GM23248 (cell line): ENCODE measurements at places on chromosomes 2 and 18.

DNA sequence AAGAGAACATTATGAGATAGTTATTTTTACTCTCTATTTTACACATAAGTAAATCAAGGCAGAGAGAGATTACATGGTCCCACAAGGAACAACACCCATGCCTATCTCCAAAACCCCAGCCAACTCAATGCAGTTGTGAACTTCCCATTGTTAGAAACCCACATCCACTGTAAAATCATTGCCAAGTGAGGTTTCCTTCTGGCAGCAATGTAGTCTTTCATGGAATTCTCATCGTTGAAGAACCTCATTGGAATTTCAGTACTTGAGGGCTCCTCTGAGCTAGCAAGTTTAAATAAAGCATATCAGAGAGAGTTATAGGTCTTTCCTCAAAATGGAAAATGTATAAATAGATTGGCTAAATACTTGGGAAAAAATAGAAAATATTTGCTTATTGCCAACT, 105.2 kb downstream of the RAD51AP2 start:
- H3K27ac ChIP-seq = no peak overlapping the region
- no peak overlapping the region for H3K4me3 ChIP-seq
- no peaks in the 10 kb centered on the region for H3K27me3 ChIP-seq
- peak; percentile 27 for DNase-seq

- H3K36me3 ChIP-seq = no peaks in the 10 kb centered on the region
- H3K4me3 ChIP-seq = peak within 1 kb of the TSS; percentile 42
- H3K4me1 ChIP-seq = no peaks in the 10 kb centered on the region
- peak; percentile 61 for DNase-seq
- no peak within 1 kb of the TSS for H3K27ac ChIP-seq
Observed at GRCh38 chr2:70767699-70768589, at the start of gene ADD2. ADD2 (minus strand) TSS chr2:70768200; CDS start chr2:70706408, 61,792 bp downstream.

DNA sequence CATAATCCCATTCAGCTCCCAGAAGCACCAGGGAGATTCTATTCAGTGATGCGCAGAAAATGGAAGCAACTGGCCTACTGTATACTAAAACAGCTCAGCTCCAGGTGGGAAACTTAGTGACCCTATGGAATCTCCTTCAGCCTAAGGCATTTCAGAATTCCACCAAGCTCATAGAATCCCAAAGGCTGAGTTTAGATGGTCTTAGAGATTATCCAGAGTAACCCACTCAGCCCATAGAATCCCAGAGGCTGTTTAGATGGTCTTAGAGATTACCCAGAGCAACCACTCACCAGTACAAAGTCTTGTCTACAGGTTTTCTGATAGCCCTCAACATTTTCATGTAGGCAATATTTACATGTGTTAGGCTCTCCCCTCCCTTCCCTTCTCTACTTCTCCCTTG, 232.0 kb upstream of the SLC14A2 start:
- no peaks in the 10 kb centered on the region for H3K36me3 ChIP-seq
- no peak for DNase-seq
- H3K27me3 ChIP-seq = no peaks in the 10 kb centered on the region
- H3K27ac ChIP-seq = no peak overlapping the region

DNA sequence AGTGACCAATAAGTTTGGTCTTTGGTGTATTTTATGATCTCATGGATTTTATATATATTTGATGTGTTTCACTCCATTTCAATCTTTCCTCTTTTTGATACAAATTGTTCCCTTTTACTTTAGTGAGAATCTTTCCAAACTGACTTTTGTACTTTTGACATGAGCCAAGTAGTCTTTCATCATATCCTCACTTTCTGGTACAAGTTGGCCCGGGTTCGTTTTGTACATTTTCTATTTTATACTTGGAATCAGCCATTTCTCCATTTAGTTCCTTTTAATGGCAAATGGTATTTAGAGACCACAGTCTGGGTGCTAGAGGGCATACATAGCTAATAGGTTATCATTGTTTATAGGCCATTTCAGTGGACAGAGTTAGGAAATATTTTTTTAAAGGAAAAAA, 147.9 kb upstream of the MYO3B start:
- DNase-seq = no peak
- H3K4me3 ChIP-seq = no peak overlapping the region
- H3K27ac ChIP-seq = no peak overlapping the region
- H3K27me3 ChIP-seq = no peaks in the 10 kb centered on the region
- no peaks in the 10 kb centered on the region for H3K4me1 ChIP-seq

- H3K27ac ChIP-seq = no peak overlapping the region
- H3K27me3 ChIP-seq = no peaks in the 10 kb centered on the region
Observed at GRCh38 chr2:133324150-133324561, 244.1 kb downstream of the NCKAP5 start.

GRCh38 chr2:213166109-213166508, 14.7 kb upstream of the IKZF2 start:
- DNase-seq = no peak
- H3K4me3 ChIP-seq = no peak overlapping the region
- H3K27ac ChIP-seq = no peak overlapping the region
- H3K4me1 ChIP-seq = peaks cover 27% of the 10 kb centered on the region
